MV-4-11 (cell line): ENCODE measurements at places on chromosomes 2 and 18.

DNA sequence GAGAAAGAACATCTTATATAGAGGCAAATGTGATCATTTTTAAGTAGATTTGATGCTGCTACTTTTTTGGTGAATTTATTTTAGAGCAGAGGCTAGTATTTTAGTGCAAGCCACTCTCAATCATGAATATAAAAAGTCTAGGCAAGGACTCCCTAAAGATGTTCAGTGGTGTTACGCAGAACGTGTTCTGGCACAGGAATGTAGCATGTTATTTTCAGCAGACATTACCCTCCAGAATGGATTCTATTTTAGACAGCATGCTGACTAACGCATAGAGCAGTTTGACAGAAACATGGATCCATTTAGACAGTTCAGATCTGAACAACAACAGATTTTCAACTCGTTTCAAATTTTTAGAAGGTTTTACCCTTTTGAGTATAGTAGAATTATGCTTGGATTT lies 54.1 kb downstream of the DSC3 start:
- DNase-seq = no peak

GRCh38 chr2:97731274-97732020 lies 18.1 kb downstream of the ZAP70 start:
- no peak for DNase-seq

- DNase-seq = no peak
These were observed 42.6 kb upstream of the SETBP1 start for GRCh38 chr18:44638034-44638540.

GRCh38 chr18:34775461-34775860 lies 65.4 kb downstream of the DTNA start:
- no peak for DNase-seq

GRCh38 chr2:231589656-231590055 lies 3.0 kb upstream of the TEX44 start:
- DNase-seq = no peak

- DNase-seq = no peak
These were observed 186.3 kb upstream of the SMAD7 start for GRCh38 chr18:49137093-49137492.

- DNase-seq = no peak
These were observed 19.6 kb upstream of the ACOXL start for GRCh38 chr2:110712737-110713136.

DNA sequence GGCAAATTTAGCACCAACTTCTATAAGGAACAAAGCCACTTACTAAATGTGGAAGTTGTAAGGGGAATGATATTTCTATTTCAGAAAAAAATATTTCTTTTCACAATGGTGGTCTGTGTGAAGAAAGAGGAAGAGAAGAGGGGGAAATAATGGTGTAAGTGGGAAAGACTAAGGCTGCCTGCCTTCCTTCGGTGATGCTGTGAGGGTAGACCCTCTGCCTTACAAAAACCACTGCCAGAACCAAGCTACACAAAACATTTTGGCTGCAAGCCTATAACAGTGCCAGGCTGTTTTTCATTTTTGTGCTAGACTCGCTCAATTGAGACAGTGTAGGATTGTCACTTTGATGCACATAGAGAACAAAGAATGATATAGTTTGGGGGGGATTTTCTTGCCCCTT lies 286.6 kb downstream of the ZEB2 start:
- DNase-seq = peak; percentile 39

DNA sequence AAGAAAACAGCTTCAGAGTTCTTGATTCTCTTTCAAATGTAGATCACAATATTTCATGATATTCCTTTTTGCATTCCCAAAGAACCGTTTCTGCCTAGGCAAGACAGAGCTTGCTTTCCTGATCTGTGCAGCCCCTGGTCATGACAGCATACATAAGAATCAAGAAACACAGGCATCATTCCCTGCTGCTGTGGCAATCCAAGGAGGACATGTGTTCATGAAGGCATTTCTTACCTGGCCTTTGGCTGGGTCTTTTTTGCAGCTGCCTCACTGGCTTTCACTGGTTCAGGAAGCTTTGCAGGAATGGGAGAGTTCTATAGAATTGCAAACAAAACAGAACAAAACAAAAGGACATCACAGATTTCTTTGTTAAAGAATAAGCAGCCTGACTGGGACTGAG lies 87.6 kb upstream of the NFU1 start:
- no peak for DNase-seq

DNA sequence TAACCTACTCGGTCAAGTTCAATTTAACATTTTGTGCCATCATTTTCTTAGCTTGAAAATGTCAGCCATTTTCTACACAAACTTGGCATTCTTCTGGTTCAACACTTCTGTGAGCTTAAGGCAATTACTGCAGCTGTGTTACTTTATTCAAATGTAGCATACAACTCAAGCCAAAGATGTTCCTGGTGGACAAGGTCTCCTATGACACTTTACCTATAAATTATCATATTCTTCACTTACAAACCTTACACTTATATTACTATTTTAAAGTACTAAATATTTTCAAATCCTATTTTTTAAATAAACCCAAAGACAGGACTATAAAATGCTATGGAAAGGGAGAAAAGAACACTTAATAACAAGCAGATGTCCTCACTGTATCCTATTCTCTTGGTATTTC lies 1045.3 kb downstream of the TSN start:
- no peak for DNase-seq

- peak; percentile 54 for DNase-seq
These were observed 22.1 kb upstream of the CNGA3 start for GRCh38 chr2:98324181-98324580.

DNA sequence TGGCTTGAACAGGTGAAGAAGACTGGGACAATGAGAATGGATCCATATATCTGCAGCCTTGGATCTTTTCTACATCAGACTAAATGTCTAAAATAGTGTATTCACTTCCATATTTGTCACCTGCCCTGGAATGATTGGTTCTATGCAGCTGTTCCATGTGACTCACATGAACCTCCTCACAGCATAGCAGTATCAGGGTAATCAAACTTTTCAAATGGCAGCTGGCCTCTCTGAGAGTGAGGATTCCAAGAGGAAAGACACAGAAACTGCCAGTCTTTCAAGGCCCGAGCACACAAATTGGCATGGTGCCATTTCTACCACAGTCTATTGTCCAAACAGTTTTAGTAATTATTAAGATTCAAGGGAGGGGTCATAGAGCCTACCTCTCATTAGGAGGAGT lies 859.3 kb downstream of the BCL11A start:
- DNase-seq = no peak

DNA sequence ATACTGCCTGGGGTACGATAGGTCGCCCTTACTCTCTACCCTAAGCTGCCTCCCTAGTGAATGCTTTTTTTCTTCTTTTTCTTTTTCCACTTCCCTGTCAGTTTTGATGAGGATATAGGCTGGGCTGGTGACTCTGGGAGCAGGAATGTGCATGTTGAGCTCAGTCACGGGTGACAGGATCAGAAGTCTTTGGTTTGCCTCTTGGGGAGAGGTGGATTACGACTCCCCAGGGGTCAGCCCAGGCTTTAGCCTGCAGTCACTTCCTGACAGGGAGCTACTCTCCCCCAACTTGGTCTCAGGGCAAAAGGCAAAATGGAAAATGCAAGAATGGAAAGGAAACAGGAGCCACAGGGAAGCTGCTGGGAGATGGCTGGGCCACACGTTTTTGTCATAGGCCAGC lies 57.3 kb downstream of the THNSL2 start:
- no peak for DNase-seq

- no peak for DNase-seq
These were observed 106.9 kb downstream of the LIPG start for GRCh38 chr18:49668574-49669275.

GRCh38 chr2:133377599-133377998 lies 190.7 kb downstream of the NCKAP5 start:
- no peak for DNase-seq

- no peak for DNase-seq
These were observed 235.6 kb upstream of the HNRNPA3 start for GRCh38 chr2:176976736-176977685.

- DNase-seq = no peak
These were observed 162.1 kb upstream of the SH3BP4 start for GRCh38 chr2:234789556-234790325.

DNA sequence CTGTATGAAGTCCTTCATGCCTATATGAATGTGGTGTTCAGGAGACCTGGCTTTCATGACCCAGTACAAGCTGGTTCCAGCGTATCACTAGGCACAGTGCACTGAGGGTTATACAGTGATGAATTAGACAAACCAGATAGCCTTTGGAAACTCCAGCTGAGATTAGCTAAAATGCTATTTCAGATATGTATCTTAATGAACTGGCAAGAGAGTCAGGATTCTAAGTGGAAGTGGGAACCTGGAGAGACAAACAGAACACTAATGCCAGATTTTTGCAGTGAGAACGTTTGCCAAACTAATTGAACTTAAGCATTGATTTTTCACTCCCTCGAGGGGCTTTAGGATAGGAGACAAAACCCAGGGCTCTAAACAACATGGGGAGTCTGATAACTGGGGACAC lies 66.1 kb upstream of the EMILIN2 start:
- no peak for DNase-seq

- DNase-seq = no peak
These were observed 46.0 kb downstream of the SOCS6 start for GRCh38 chr18:70334728-70335329.

DNA sequence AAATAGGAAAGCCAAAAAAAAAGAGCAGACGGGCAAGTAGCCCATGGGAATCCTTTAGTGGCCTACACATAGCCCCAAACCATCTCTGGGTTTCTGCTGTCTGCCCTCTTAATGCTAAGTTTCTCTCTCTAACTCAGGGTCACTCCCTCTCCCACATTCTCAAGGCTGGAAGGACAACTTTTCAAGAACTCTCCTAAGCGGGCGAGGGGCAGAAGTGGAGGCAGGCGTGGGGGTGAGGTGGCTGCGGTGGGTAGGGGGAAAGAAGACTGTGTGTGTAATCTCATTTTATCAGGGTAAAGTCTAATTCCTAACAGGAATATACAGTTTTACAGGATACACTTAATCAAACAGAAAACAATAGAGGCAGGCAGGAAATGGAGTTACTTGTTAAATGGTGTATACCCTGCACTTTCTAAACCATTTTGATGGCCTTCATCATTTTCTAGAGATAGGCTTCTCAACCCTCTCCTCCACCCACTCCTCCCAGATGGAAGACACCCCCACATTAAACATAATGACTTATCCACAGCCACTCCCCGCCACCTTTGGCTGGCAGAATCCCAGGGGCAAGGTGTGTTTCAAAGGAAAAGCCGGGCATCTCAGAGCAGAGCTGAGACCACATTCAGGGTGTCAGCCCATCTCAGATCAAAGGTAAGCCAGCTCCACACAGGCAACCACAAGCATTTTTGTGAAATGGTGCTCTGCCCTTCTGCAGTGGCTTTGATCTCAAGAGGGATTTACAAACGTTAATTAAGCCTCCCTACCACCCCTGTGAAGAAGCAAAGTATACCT lies 6.8 kb downstream of the SMAD7 start:
- no peak for DNase-seq

GRCh38 chr18:48551100-48551499 lies 12.3 kb downstream of the CTIF start:
- DNase-seq = no peak

DNA sequence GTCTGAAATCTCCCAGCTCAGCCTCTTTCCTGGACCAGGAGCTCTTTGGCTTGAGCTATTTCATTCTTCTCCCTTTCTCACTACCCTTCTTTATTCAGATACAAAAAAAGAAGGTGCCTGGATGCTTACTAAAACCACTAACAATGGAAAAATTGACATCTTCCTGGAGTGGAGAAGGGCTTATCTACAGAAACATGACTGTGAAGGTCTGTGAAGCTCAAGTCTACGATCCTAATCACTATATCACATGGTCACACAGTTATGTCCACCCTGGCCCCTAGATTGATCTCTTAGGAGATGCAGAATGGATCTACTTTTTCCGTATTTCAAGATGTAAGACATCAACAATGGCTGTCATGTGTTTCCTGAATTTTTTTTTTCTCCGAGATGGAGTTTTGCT lies 5.7 kb upstream of the KRCC1 start:
- no peak for DNase-seq

- DNase-seq = no peak
These were observed 5.5 kb downstream of the CASP10 start for GRCh38 chr2:201188449-201188848.
